DMS53 (cell line): ENCODE measurements at places on chromosomes 2 and 18.

DNA sequence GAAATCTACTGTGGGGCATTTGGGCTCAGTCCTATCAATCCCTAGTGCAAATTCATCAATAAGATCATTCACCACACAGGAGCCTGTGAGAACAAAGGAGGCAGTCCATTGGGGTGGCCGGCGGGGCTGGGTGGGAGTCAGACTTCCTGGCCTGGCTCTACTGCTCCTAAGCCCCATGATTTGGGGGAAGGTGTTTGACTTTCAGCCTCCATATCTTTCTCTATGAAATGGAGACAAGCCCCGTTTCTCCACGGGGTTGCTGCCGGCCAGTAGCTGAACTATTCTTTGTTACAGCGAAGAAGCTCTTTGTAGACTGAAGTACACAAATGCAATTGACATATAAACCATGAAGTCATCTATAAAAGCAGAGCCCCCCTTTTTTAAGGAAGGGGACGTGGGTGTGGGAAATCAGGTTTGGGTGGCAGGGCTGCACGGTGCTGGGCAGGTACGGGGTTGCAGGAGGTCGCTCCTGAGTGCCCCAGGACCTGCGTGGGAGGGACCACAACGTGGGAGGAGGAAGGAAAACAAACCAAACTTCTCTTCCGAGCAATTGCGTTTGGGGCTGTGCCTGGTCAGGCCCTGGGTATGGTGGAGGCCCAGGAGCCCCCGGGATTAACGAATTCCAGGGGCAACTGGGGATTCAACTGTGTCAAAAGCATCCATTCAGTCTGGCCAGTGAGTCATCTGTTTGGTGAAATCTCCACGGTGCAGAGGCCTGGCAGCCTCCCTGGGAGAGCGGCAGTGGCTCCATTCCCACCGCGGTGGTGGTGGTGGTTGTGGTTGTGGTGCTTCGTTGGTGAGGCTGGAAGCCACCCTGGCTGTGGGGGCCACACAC is 18.2 kb downstream of the FBLN7 start:
- peak; percentile 27 for DNase-seq

GRCh38 chr2:207787800-207788199 is 18.1 kb upstream of the FZD5 start:
- no peak for DNase-seq

DNA sequence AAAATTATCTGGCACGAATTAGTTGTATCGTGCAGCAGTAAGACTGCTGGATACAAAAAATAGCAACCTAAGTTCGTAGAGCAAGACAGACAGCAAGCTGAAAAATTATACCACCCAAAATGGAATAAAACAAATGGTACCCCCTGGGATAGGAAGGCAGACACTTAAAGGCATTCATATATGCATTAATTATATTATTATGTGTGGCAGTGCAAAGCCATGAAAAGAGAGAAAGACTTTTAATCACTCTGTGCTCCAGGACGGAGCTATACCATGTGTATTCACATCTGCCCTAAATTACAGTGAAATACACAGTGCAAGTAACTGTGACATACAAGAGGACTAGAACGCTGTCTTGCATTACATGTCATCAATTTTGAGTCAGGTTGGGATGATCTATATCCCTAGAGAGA is 235.9 kb downstream of the GULP1 start:
- DNase-seq, result no peak

- DNase-seq, result peak; percentile 88
These were observed 1.4 kb downstream of the PHLPP1 start for GRCh38 chr18:62716619-62717168.

- DNase-seq, result peak; percentile 54
These were observed 59.4 kb upstream of the UPP2 start for GRCh38 chr2:158042245-158042644.

GRCh38 chr2:219627103-219628100 is at the start of gene SLC4A3:
Gene SLC4A3 (plus strand): TSS chr2:219627630. CDS start chr2:219627993, 363 bp downstream.
- peak; percentile 73 for DNase-seq

- DNase-seq, result peak; percentile 85
These were observed 31.6 kb upstream of the CASP10 start for GRCh38 chr2:201151127-201151981.

DNA sequence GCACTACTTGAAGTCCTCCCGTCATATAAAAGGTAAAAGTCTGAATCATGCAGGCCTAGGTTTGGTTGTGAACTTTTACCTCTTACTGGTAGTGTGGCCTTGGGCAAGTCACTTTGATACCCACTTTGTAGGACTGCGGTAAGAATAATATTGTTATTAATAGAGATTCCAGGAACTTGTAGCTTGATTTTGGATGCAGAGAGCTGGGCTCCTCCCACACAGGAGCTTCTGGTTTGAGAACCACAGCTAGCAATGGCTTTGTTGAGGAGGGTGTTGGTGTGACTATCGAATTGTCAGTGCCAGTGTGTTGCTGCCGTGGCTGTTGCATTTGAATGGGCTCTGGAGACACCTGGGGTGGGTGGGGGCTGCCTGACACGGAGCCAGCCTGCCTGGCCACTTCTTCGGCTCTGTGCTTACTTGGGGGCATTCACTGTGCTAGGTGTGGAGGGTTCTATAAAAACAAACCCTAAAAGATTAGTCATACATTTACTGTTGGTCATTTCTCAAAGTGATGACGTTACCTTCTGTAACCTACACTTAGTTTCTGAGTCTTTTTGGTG is 38.5 kb downstream of the ASAP2 start:
- no peak for DNase-seq

DNA sequence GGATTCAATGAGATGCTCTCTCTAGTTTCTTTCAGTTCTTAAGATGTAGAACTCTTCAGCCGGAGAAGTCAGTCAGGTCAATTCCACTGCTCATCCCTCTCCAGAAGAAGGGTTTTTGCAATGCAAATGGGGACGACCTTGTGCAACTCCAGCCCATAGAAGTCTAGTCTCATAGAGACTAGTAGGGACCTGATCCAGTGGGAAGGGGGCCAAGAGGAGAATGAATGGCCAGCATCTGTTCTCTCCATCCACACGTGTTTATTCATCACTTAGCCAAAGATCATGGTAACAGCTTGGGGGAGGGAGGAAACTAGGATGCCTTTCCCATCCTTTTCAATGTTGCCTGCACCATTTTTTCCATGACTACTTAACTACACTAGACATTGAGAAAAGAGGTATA is 120.2 kb downstream of the LAMA3 start:
- DNase-seq, result no peak

DNA sequence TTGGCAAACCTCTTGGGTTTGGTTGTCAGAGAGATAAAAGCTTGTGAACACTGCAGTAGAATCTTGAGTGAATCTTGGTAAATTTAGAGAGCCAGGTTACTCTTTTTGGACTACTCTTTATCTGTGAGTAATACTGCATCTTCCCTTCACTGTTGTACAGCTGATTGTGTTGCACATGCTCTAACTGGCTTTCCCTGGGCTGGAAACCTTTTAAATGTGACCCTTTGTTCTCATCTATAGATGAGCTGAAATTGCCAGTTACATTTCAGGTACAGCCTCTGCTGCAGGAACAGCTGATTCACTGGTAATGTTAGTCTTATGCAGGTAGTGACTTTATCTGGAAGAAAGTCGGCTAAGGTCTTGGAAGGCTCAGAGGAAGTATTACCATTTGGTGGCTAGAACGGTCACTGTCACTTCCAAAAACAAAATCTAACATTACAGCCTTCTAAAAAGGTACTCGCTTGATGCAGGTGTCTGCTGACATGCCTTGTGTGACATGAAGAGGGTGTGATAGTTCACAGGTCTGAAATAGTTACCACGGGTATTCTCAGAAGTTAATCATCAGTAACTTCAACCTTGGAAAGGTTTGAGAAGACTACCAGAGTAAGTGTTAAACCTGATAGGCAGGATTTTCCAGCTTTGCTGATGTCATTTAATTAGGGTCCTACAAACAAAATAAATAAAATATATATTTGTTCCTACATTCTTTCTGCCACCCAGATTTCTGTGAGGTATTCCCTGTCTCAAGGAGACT is 851.1 kb downstream of the SLC4A3 start:
- peak; percentile 9 for DNase-seq

DNA sequence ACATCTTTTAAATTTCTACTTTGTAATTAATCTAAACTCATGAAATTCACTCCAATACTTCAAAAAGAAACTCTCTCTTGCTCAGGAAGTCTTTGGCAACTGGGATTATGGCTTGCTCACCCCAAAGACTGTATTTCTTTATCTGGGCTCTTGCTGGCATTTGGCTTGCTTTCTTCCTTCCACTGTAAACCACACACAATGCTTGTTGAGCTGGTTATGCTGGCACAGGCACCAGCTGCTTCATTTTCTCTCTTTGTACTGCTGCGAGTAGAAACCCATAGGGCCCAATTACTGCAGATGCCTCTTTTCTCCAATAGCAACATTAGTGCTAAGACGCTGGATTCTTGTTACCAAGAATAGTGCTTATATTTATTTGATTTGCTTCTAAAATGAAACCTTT is 51.4 kb downstream of the SLC38A11 start:
- peak; percentile 47 for DNase-seq

- DNase-seq, result peak; percentile 42
These were observed 189.7 kb downstream of the SP3 start for GRCh38 chr2:173775440-173775839.

DNA sequence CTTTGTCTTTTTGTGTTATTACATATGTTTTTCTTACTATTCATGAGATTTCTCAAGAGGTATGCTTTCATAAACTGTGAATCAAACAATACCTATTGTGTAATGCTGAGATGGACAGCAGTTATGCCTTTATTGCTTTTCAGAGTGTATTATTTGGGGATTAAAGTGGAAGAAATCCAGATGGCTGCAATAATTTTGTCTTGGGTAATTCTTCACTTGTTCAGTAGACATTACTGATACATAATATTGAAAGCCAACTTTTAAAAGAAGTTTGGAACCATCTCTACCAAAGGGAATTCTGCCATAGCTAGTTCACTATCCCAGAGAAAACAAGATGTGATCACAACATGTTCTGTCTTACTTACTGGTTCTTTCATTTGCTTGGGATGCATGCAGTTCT is 253.4 kb upstream of the ZSWIM2 start:
- no peak for DNase-seq

DNA sequence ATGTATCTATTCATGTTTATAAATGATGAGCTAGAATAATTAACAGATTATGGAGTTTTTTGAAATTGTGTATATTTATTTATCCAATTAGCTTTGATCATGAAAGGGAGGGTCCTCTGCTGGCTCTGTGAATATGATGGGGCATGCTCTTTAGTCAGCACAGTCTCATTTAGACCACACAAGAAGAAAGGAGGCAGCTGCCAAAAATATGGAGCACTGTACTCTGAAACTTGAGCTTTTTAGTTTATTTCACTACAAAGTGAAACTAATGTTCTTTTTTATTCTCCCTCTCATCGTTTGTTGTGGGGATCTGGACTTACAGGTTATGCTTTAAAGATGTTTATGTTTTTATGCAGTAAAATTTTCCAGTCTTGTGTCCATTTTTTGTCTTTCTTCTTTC is 266.9 kb upstream of the GULP1 start:
- DNase-seq, result no peak

GRCh38 chr18:61154866-61155265 is 178.4 kb upstream of the CDH20 start:
- DNase-seq, result no peak

- DNase-seq, result no peak
These were observed 608.5 kb downstream of the RNF144A start for GRCh38 chr2:7525746-7526145.

DNA sequence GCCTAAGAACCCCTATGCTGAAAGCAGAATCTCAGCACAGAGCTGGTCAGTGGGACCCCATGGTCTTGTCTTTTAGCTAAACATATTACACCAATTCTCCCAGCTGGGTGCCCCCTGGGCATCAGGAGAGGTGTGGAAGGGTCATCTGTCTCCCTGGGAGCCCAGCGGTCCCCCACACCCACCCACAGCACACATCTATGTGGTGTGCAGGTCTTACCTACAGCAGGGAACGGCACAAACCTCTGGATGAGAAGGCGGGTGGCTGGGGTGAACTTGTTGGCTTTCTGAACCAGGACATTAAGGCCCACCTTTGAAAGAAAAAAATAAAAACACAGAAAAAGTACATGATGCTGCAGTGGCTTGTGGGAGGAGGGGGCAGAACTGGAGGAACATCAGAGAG is 70.7 kb downstream of the EMX1 start:
- no peak for DNase-seq

DNA sequence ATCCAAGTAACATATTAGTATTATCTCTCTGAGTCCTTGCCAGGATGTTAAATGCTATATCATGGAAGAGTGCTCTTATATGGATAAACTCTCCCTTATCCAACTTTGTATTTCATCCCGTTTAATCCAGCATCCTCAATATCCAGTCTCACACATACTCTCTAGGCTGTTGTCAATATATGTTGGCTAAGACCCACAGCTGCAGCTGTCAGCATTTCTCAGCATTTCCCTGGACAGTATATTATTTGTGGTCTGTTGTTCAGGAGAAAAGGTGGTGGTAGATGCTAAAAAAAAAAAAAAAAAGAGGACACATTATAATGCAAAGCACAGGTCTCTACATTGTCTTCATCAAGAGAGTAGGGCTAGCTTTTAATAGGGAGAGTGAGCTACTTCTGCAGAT is 1368.0 kb upstream of the ZEB2 start:
- DNase-seq, result no peak

DNA sequence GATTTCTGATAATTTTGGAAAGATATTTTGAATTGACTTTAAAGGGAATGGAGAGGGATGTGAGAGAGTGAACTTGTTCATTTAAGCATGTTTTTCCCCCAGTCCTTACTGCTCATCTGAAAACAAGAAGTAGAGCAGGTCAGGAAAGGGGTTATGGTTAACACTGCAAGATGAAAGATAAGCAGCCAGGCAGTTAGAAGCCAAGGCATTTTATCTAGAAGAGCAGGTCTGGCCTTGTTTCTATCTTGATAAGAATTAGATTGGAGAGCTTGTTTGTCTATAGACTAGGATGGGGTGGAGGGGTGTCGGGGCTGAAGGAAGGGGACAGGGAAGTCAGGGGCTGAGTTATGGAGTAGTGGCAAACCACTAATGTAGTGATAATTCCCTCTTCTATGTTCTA is 171.6 kb downstream of the IKZF2 start:
- DNase-seq, result peak; percentile 19
